ENCODE measurements at places on chromosomes 4 and X.

DNA sequence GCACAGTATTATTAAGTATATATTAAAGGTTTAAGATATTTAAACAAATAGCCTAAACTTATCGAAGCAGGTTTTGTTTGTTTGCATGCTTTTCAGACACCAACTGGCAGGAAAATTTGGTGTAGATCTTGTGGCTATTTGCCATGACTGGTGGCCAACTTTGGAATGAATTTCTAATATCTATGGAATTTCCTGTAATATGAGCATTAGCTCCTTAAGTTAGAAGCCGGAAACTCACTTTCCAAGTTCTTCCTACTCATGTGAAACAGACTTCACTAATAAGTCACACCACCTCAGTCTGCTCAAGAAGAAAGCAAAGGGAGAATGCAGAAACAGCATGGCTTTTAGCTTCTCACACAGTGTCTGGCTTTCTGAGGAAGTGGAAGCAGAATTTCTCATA is 563.9 kb downstream of the GRXCR1 start:
- DNase-seq = no peak

DNA sequence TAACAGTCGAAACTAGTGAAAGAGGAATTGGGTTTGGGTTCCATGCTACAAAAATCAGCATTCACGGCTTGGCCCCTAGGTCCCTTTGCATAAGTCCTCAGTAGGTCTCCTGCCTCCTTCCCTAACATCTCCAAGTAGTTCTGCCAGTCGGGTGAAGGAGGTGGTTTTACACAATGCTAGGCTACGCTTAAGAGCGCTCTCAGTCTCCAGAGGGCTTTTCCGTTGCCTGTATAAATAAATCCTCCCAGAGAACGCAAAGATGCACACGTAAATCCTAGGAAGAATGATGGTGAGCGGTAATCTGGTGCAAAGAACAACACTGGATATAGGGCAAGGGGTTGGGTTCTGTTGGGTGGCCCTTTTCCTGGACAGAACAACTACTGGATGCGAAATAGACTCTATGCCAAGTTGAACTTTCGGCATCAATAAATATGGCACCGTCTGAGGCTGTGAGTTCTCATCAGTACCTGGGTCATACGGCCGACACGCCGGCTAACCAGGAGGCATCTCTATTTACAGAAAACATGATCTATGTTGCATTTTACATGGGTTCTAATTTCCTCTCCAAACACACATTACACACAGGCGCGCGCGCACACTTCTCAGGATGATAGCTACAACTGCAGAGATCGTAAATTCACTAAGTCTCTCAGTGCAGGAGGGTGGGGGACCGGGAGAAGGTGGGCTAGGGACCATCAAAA is 1.3 kb downstream of the CAMK2D start:
- peak; percentile 35 for DNase-seq

GRCh38 chr4:11469650-11470437 is 41.1 kb upstream of the HS3ST1 start:
- no peak for DNase-seq

GRCh38 chrX:65928522-65928921 is 111.4 kb downstream of the VSIG4 start:
- no peak for DNase-seq

GRCh38 chr4:157768419-157768818 is 404.4 kb downstream of the GASK1B start:
- no peak for DNase-seq

DNA sequence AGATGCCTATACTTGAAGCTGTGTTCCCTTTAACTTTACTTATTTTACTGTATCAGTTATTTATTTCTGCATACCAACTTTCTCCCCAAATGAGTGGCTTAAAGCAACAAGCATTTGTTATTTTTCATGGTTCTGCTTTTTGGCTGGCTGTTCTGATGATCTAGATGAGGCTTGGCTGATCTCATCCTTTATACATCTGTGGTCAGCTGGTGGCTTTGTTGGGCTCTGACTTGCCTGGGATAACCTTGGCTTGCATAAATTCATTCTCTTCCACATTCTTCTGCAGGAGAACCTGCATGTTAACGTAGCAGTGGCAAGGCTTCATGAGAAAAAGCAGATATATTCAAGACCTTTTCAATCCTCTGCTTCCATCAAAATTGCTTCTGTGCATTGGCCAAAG is 1317.6 kb downstream of the ADGRL3 start:
- DNase-seq = no peak

- no peak for DNase-seq
Measured at GRCh38 chr4:80207664-80208063, 10.4 kb downstream of the PRDM8 start.

GRCh38 chr4:73864365-73864764 is 4.8 kb upstream of the CXCL1 start:
- DNase-seq = peak; percentile 38

All from LoVo (cell line).